Neural crest cell (in vitro differentiated cells): ENCODE measurements at places on chromosomes 12 and 14. TPM values are rescaled to one million over a fixed set of nuclear protein-coding genes. Genes with fewer than 3 reads are reported as not detected.

Gene A2M
- total RNA-seq = 66.4 and 76.7 TPM in 2 replicates

Gene FRMD6
- total RNA-seq = 34.5 and 38.0 TPM in 2 replicates

Gene MGP
- total RNA-seq = not detected in 2 replicates

Gene SERPINA1
- total RNA-seq = not detected in 2 replicates

Gene SMOC1
- total RNA-seq = 189 and 203 TPM in 2 replicates

Gene RAB2B
- total RNA-seq = 30.2 and 31.6 TPM in 2 replicates

Gene PTGDR
- not detected in 2 replicates for total RNA-seq

Gene CLEC6A
- total RNA-seq = not detected in 2 replicates

Gene SMCO2
- not detected in 2 replicates for total RNA-seq

DNA sequence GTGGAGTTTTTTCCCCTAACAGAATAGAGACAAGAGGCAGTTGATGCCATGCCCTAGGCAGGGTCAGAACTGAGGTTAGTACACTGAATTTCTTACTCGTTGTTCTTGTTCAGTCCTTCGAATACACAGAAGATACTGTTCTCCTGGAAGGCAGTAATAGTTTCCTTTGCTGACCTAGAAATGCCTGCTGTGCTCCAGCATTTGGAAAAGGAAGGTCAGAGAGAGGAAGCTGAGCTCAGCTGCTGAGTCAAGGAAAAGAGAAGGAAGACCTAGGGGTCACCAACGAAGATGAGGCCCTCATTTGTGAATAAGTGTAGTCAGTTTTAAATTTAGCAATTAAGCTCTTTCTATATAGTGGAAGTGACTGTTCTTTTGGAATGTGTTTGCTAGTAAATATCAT lies 100.1 kb downstream of the CRADD start:
- no peak for DNase-seq
- peak overlapping the region; percentile 62 for H3K4me3 ChIP-seq
- H3K27ac ChIP-seq = peak overlapping the region; percentile 86

DNA sequence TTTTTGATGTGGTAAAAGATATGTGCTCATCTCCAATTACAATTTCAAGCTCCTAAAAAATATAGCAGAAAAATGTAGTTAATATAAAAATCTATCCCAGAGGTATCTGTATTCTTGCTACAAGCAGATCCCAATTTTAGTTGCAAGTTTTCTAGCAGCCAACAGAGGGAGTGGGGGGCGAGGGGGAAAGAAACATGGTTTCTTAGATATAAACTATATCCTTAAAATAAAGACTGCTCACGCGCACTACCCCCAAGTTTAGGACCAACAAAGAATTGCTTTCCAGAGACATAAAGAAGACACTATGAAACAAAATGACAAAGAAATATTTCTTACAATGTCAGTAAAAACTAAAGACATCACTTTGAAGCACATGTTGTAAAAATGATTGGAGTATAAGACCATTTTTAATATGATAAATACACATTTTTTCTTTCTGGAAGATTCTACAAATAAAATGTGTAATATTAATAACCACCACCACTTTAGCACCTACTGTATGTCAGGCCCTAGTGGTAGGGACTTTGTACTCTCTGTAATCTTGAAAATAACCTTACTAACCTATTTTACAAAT lies 5.4 kb downstream of the MAGOHB start:
- H3K36me3 ChIP-seq = peaks cover 6% of the 10 kb centered on the region
- no peak overlapping the region for H3K4me3 ChIP-seq
- H3K4me1 ChIP-seq = peaks cover 19% of the 10 kb centered on the region
- no peak for DNase-seq
- no peaks in the 10 kb centered on the region for H3K27me3 ChIP-seq
- H3K27ac ChIP-seq = no peak overlapping the region

- DNase-seq = no peak
- H3K4me3 ChIP-seq = no peak overlapping the region
- peaks cover 3% of the 10 kb centered on the region for H3K4me1 ChIP-seq
- H3K27me3 ChIP-seq = no peaks in the 10 kb centered on the region
- no peaks in the 10 kb centered on the region for H3K36me3 ChIP-seq
Observed at GRCh38 chr12:69022674-69023073, 89.7 kb upstream of the CPM start.

DNA sequence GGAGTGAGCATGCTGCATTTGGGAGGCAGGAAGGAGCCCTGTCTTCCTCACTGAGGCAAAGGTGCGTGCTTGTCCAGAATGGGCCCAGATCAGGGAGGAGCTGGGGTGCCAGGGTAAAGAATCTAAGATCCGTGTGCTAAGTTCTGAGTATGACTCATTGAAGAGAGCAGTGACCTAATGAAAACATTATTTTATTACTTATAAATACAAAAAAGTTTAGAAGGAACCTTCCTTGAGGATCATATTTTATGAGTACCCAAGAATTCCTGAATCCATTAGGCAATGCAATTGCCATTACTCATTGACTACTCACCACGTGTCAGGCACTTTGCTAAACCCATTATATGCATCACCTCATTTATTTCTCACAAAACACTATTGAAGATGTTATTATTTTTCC lies 264.7 kb downstream of the EGLN3 start:
- no peaks in the 10 kb centered on the region for H3K4me1 ChIP-seq
- no peak overlapping the region for H3K27ac ChIP-seq
- H3K4me3 ChIP-seq = no peak overlapping the region
- H3K27me3 ChIP-seq = no peaks in the 10 kb centered on the region

DNA sequence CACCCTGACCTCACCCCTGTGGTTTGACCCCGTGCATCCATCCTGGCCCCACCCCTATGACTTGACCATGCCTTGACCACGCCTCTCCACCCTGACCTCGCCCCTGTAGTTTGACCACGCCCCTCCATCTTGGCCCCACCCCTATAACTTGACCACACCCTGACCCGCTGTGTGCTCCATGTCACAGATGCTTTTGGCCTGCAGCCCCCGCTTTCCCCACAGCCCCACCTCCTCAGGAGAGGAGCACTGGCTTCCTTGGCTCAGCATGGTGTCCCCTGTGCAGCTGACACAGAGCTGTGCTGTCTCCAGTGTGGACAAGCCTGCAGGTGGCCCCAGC lies 269.9 kb upstream of the SFSWAP start:
- no peak for DNase-seq
- H3K4me1 ChIP-seq = peaks cover 12% of the 10 kb centered on the region
- no peaks in the 10 kb centered on the region for H3K36me3 ChIP-seq

DNA sequence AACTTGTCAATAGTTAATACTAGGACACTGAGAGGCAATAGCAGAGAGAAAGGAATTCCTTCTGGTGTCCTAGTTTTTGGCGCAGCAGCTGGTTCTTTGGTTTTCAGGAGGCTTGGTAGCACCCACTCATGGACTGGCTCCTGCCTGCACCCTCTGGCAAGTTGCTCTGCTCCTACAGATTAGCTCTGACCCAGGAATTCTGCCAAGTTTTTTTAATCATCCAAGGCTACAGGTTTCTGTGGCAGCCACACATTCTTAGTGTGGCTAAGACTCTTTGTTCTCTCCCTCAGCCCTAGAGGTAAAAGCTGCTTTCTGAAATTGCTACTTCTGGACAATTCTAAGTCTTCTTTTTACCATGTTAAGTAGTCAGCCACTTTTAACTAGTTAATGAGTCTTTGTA lies 72.0 kb upstream of the FKBP4 start:
- no peak overlapping the region for H3K27ac ChIP-seq
- no peak for DNase-seq
- H3K36me3 ChIP-seq = no peaks in the 10 kb centered on the region

GRCh38 chr14:34766060-34766459 lies 51.7 kb upstream of the CFL2 start:
- no peaks in the 10 kb centered on the region for H3K27me3 ChIP-seq
- H3K27ac ChIP-seq = no peak overlapping the region
- H3K36me3 ChIP-seq = peaks cover 16% of the 10 kb centered on the region
- no peaks in the 10 kb centered on the region for H3K4me1 ChIP-seq
- no peak overlapping the region for H3K4me3 ChIP-seq

GRCh38 chr12:105451798-105452197 lies 121.3 kb downstream of the C12orf75 start:
- peaks cover under 1% of the 10 kb centered on the region for H3K4me1 ChIP-seq
- H3K27ac ChIP-seq = no peak overlapping the region
- no peaks in the 10 kb centered on the region for H3K36me3 ChIP-seq

DNA sequence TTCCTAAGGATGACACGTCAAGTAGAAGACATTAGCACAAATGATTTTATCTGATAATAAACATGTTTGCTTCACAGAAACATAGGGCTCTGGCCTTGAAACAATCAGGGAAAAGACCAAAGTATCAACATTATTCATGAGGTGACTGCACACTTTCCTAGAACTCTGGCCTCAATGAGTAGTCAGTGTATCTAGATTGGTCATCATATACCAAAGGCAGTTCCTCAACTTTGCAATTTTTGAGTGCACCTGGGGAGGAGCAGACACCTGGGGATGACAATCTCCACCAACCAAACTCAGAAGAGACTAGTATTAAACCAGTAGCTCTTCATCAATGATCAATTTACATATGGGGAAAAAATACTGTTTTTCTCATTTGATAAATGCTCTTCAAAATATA lies 4.5 kb downstream of the EDDM3A start:
- H3K4me1 ChIP-seq = no peaks in the 10 kb centered on the region
- H3K27me3 ChIP-seq = no peaks in the 10 kb centered on the region
- no peak for DNase-seq
- no peak overlapping the region for H3K27ac ChIP-seq
- H3K36me3 ChIP-seq = peaks cover 7% of the 10 kb centered on the region

GRCh38 chr12:74889563-74890236 lies 319.9 kb downstream of the KCNC2 start:
- no peak overlapping the region for H3K27ac ChIP-seq
- H3K4me3 ChIP-seq = no peak overlapping the region
- peaks cover 7% of the 10 kb centered on the region for H3K4me1 ChIP-seq

DNA sequence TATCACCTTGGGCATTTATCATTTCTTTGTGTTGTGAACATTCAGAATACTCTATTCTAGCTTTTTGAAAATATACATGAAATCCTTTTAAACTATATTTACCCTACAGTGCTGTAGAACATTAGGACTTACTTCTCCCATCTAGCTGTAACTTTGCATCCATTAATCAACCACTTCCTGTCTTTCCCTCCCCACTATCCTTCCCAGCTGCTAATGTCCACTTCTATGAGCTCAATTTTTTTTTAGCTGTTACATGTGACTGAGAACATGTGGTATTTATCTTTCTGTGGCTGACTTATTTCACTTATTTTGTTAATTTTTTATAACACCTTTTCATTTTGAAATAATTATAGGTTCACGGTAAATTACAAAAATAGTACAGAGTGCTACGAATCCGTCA lies 136.0 kb downstream of the LMNTD1 start:
- H3K36me3 ChIP-seq = no peaks in the 10 kb centered on the region
- H3K27ac ChIP-seq = no peak overlapping the region
- H3K4me3 ChIP-seq = no peak overlapping the region
- H3K4me1 ChIP-seq = no peaks in the 10 kb centered on the region

GRCh38 chr12:103093499-103094106 lies 136.1 kb downstream of the ASCL1 start:
- H3K4me3 ChIP-seq = no peak overlapping the region
- H3K4me1 ChIP-seq = peaks cover 16% of the 10 kb centered on the region
- no peak overlapping the region for H3K27ac ChIP-seq
- DNase-seq = no peak
- H3K36me3 ChIP-seq = no peaks in the 10 kb centered on the region

- no peak overlapping the region for H3K4me3 ChIP-seq
- H3K27ac ChIP-seq = no peak overlapping the region
- H3K27me3 ChIP-seq = no peaks in the 10 kb centered on the region
- no peaks in the 10 kb centered on the region for H3K36me3 ChIP-seq
- H3K4me1 ChIP-seq = peaks cover 20% of the 10 kb centered on the region
Observed at GRCh38 chr14:76644855-76645518, 116.3 kb upstream of the VASH1 start.

DNA sequence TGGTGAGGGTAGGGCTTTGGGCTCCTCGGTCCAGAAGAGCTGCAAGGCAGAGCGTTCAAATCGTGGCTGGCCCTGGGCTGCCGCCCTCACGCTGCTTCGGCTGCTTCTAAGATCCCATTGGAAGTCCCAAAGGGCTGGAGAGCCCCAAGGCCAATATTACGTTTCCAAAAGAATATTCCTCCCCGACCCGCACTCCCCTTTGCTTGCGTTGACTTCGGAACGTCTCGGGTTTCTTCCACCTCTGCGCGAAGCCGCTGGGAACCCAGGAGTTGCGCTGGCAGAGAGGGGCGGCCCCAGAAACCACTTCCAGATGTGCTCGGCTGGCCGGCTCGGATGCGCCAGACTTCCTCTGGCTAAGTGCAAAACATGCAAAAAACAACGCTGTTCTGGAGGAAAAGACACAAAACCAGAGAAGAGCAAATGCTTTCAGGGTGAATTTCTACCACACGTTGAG lies at the start of gene GLT8D2:
GLT8D2 (minus strand) TSS at position 285 of the 454 bp plus-strand sequence. CDS start 30,539 bp downstream, outside the sequence.
- H3K36me3 ChIP-seq = no peaks in the 10 kb centered on the region
- no peak within 1 kb of the TSS for H3K27ac ChIP-seq
- H3K4me3 ChIP-seq = peak within 1 kb of the TSS; percentile 84

GRCh38 chr12:78331753-78332152 lies 501.1 kb downstream of the NAV3 start:
- H3K4me1 ChIP-seq = peaks cover 8% of the 10 kb centered on the region
- peak overlapping the region; percentile 58 for H3K27ac ChIP-seq
- no peaks in the 10 kb centered on the region for H3K27me3 ChIP-seq
- no peak overlapping the region for H3K4me3 ChIP-seq
- DNase-seq = no peak

DNA sequence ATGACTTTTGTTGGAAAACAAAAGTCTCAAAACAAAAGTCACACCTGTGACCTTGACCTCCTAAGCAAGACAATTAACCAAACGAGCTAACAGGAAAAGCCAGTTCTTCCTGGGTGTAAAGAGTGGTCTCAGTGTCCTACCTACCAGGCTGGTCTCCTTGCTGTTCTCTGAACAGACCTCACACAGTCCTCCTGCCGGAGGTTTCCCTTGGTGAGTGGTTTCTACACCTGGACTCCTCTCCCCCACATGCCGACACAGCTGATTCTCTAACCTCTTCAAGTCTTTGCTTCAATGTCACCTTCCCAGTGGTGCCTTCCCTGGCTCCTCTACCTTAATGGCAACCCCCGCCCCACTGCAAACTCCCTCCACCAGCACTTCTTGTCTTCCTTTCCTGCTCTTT lies 238.6 kb downstream of the ZFP36L1 start:
- H3K4me3 ChIP-seq = no peak overlapping the region
- no peaks in the 10 kb centered on the region for H3K36me3 ChIP-seq
- no peaks in the 10 kb centered on the region for H3K27me3 ChIP-seq
- H3K27ac ChIP-seq = no peak overlapping the region

- peaks cover 2% of the 10 kb centered on the region for H3K36me3 ChIP-seq
- no peak overlapping the region for H3K4me3 ChIP-seq
- no peak for DNase-seq
- no peaks in the 10 kb centered on the region for H3K27me3 ChIP-seq
- no peak overlapping the region for H3K27ac ChIP-seq
- peaks cover 8% of the 10 kb centered on the region for H3K4me1 ChIP-seq
Observed at GRCh38 chr14:100138082-100138787, 21.2 kb downstream of the DEGS2 start.

GRCh38 chr14:93963692-93964091 lies 12.7 kb downstream of the ASB2 start:
- peaks cover 30% of the 10 kb centered on the region for H3K4me1 ChIP-seq
- no peak overlapping the region for H3K4me3 ChIP-seq
- no peak for DNase-seq
- peaks cover 3% of the 10 kb centered on the region for H3K27me3 ChIP-seq
- no peaks in the 10 kb centered on the region for H3K36me3 ChIP-seq
- no peak overlapping the region for H3K27ac ChIP-seq

GRCh38 chr12:38149395-38150073 lies 167.0 kb upstream of the ALG10B start:
- H3K4me3 ChIP-seq = no peak overlapping the region
- no peaks in the 10 kb centered on the region for H3K4me1 ChIP-seq
- H3K27me3 ChIP-seq = no peaks in the 10 kb centered on the region
- peaks cover 6% of the 10 kb centered on the region for H3K36me3 ChIP-seq
